ENCODE measurements at places on chromosomes 7 and 10.

DNA sequence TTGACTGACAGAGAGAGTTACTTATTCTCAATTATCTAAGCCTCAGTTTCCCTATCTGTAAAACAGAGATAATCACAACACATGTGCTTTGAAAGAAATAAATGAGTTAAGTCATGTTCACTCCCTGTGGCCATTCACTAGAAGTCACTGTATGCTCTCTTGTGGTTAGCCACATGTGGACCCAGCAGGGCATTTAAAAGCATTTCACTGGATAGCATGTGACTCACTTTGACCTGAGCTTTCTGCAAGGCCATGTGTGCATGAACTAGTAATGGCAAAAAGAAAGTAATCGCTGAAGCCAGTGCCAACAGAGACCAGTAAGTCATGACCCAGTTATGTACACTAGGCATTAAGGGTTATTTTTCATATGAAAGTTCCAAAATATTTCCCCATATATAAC lies 557.0 kb upstream of the IGFBP3 start:
- DNase-seq: no peak

DNA sequence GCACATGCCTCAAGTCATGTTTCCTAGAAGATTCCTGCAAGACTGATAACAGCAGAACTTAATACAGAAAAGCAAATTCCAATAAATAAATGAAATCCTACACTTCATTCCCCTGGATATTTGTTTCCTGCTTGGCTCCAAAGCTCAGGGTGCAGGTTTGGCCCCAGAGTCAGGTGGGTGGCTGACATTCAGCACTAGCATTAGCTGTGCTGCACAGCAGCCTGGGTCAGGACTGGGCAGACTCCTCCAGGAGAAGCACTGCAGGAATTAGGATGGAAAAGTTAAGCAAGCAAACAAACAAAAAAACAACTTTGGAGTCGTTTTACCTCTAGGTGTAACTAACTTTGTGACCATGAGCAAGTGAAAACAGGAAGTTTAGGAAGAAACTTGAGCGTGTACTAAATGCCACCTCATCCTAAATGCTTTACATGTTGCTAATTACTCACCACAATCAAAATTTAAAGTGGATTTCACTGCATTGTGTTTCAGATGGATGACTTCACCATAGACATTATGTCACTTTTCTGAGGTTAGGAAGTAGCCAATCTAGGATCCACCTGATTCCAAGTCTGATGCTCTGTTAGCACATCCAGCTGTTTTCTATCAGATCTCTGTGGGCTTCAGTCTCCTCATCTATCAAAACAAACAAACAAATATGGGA lies 239.4 kb downstream of the C7orf25 start:
- DNase-seq: no peak

DNA sequence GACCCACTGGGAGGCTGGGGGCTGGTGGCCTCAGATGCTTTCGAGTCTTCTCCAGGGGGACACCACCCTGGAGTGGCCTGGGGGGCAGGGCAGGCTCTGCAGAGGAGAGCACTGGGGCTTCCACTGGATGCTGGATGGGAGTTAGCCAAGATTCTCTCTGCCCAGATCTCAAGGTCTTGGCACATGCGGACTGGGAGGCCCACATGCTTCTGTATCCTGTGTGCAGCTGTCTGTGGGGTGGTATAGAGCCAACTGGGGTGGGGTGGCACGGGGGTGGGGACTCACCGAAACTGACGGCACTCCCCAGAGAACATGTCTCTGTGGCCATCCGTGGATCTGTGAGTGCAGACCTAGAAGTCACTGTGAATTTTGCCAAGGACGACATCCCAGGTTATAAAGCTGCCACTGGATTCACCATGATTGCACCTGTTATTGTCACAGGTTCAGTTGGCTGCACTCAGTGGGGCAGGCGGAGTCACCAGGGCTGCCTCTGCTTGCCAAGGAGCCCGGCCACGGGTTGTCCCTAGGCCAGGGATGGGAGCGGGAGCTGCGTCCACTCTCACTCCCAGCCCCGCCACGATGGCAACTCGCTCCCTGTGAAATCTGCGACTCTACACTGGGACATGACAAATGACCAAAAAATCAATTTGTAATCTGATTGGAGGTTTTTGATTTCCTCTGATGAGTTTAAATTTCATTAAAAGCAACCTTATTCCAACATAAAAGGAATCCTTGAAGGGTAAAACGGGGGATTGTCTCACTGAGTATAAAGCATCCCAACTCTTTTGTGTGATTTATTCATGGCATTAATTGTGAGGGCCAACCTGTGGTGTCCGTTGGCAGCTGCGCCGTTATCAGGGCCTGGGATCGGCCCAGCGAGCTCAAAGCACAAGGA lies 131.3 kb downstream of the EBF3 start:
- no peak for DNase-seq

GRCh38 chr7:157434701-157435100 lies 97.9 kb downstream of the DNAJB6 start:
- DNase-seq: no peak

- no peak for DNase-seq
Observed at GRCh38 chr10:120606051-120606764, 149.2 kb downstream of the PLPP4 start.

DNA sequence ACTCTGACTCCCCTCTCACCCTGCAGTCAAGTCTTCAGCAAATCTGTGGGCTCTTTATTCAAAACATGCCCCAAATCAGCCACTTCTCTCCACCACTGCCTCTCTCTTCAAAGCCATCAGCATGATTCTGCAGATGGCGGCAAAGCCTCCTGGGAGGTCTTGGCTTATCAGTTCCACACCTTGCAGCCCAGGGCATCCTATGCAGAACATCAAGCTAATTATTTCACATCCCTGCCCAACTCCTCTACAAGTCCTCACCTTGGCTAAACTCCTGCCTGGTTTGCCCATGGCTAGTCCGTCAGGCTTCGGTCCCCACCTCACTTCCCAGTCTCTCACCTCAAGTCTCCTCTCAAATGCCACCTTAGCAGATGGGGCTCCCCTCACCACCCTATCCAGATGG lies 70.2 kb downstream of the PIP4K2A start:
- no peak for DNase-seq

- no peak for DNase-seq
Observed at GRCh38 chr7:111424768-111425167, 137.5 kb downstream of the IMMP2L start.

Data from D341Med (cell line).